ENCODE measurements at places on chromosomes 12 and 14. TPM values are rescaled to one million over a fixed set of nuclear protein-coding genes. Genes with fewer than 3 reads are reported as not detected.

The MARCHF9 gene
- total RNA-seq = 12.1 TPM

The ABCB9 gene
- 7.2 TPM for total RNA-seq

The NPFF gene
- total RNA-seq = not detected

The TPH2 gene
- total RNA-seq = not detected

The MORN3 gene
- 1.8 TPM for total RNA-seq

The GALNT8 gene
- total RNA-seq = 0.70 TPM

The ADAM21 gene
- total RNA-seq = not detected

The EFS gene
- total RNA-seq = 25.7 TPM

The JDP2 gene
- total RNA-seq = 43.2 TPM

The CCDC88C gene
- 49.0 TPM for total RNA-seq

Data from ureter (tissue), 1 donor.